ENCODE measurements at places on chromosomes 2 and 18.

DNA sequence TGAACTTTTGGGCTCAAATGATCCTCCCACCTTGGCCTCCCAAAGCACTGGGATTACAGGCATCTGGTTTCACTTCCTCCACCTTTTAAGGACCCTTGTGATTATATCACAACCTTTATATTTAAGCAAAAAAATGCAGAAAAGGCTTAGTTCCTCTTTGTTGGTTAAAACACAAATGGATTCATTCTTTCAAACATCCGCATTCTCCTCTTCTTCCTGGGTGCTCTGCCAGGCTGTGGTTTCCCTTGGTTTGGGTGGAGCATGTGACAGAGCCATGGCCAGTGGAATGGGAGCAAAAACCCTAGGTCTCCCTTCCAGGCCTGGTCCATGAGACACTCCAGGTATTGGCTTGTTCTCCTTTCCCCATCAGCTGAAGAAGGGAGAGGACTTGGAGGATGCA, 9.9 kb upstream of the SLC66A3 start:
- DNase-seq, result no peak

DNA sequence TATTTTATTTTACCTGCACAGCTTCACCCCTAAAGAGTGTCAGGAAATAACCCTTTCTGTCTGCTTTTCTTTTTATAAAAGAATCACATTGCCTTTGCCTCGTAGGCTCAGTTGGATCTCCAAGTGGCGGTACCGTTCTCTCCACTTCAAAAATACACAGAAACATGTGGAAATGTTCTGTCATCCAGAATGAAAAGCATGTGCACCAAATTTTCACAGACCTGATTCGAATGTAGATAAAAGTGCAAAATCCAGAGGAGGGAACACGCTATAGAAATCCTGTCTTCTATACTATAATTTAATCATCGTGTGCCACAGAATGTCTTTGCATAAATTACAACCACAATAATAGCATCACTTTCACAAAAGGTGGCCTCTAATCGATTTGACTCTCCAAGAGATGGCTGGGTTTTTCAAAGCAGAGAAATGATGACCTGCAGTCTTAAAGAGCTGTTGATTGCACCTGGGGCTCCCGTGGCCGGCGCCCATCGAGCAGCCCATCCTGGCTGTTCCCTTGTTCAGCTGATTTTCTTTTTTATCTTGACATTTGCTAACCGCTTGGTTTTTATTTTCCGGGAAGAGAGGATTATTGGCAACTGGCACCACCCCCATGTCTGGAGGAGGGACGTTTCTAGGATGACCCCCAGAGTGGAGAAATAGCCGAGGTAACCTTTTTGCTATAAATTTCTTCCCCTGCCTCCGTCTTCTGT, 290.2 kb downstream of the SOX11 start:
- DNase-seq, result no peak

GRCh38 chr2:120606280-120606679, 129.4 kb upstream of the GLI2 start:
- DNase-seq, result no peak

DNA sequence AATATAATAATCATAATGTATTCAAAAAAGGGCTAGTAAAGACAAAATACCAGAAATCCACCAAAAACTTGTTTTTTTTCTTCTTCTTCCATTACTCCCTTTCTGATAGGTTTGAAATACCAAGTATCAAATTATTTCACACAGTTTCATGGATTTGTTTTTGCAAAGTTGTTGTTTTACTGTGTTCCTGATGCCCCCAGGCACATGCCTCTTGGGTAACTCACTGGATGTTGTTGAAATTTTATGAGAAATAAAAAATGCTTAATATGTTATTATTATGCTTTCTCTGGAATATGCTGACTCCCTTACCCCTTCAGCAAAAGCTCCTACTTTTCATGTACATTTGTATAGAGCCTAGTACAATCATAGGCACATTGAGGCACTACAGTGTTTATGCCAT, 419.6 kb downstream of the NRXN1 start:
- DNase-seq, result no peak

DNA sequence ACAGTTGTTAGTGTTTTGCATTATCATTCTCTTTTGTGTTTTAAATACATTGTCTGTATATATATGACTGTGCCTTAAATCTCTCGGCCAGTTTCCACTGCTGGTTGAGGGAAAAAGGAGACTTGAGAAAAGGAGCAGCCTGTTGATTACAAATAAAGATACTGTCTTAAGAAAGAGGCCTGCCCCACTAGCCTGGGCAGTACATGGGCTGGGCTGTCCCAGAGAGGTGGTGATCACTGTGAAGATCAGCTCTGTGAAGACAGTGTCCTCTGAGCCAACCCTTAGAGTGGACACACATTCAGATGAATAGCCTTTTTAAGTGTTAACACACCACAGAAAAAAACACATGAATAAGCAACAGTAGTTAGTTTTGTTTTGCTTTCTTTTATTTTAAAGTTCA, 10.0 kb upstream of the OTX1 start:
- DNase-seq, result no peak

All from sigmoid colon (tissue), 7 donors.